ENCODE measurements at places on chromosomes 11 and 22.

DNA sequence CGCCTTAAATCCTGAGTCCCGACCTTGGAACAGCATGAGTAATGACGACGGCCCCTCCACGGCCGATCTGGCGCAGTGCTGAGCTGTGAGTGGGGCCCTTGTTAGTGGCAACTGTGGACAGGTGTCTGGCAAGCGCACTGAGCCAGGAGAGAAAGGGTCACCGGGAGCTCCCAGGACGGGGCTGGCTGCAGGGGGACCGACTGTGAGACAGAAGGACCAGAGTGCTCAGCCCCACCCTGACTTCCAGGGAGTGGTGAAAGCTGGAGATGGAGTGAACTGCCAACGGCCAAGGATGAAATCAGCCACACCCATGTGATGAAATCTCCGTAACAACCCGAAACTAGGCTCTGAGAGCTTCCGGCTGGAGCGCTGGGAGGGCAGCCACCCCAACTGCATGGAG is 228.6 kb downstream of the BRD1 start:
- no peak for DNase-seq

DNA sequence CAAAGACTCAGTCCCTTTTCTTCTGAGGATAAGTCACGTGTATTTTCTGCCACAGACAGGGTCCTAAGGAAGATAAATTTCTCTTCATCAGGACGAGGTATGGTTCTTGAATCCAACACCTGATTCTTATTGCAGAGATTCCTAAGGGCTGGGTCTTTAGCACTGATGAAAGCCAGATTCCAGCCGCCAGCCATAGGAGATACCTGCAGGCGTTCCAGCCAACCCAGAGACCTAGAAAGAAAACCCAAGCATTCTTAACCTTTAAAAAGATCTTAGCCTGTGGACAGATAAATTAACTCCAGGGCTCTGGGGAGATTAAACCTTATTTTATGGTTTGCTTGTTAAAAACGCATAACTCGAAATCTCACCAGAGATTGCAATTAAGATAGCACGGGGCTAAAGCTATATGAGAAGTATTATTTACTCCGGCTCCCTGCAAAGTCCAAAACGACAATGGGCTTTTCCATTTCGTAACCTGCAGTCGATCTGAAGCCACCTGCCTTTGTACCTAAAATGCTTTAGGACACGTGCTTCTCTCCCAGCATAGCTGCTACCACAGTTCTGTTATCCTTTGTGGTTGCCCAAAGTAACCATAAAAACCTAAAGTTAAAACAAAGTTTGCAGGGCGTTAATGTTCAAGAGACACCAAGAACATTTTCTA is 104.5 kb downstream of the NXPE2 start:
- DNase-seq, result no peak

DNA sequence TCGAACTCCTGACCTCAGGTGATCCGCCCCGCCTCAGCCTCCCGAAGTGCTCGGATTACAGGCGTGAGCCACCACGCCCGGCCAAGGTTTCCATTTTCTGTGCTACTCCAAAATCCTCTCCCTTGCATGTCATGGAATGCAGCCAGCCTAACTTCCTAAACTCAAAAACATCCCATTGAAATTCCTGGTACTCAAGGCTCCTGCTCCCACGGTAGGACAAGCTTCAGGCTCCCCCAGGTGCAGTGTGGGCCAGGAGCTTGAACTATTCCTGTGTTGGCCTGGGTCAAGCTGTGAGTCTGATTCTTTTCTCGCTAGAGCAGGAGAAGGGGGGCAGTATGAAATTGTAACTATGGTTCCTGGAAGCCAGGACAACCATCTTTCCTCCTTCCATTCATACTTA is 97.1 kb downstream of the RPL27A start:
- no peak for DNase-seq

- no peak for DNase-seq
Measured at GRCh38 chr11:11416917-11417316, 63.9 kb upstream of the CSNK2A3 start.

DNA sequence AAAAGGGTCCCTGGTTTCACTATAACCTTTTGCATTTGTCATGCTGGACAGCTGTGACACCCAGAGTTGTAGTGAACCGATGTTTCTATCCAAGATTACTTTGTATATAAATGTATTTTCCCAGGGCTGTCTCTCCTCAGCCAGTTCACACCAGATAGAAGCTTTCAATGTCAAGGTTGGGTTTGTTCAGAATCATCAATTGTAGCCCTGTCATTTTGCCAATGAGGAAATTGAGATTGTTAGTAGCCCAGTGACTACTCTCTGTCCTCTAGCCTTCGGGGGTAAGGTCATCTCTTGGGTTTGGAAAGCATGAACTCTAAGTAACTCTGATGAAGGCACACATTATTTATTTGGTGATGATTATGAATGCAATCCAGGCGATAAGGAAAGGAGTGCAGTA is 165.6 kb downstream of the DBX1 start:
- no peak for DNase-seq

DNA sequence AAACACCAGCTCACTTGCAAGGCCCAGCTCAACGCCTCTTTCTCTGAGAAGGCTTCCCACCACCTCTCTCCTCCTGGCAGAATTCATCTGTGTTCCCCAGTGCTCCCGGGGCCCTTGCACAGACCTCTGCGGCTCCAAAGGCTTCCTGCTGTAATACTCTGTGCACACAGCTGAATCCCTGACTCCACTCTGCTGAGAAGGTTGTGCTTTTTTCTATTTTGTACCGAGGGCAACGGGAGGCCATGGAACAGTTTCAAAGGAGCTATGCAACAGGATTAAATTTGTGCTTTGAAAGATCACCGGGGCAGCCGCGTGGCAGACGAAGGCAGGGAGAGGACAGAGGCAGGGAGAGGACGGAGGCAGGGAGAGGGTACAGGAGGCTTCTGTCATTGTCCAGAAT is 49.2 kb upstream of the SYT7 start:
- DNase-seq, result no peak

GRCh38 chr11:134606251-134606650 is 194.2 kb upstream of the B3GAT1 start:
- no peak for DNase-seq

GRCh38 chr22:41367039-41367679 is 14.6 kb upstream of the TEF start:
- DNase-seq, result peak; percentile 7

GRCh38 chr11:100902454-100903141 is 215.5 kb downstream of the ARHGAP42 start:
- no peak for DNase-seq
